ENCODE measurements at places on chromosomes 16 and 17.

- DNase-seq = peak; percentile 47
Measured at GRCh38 chr16:69187446-69188235, 677 bp downstream of the SNTB2 start.

DNA sequence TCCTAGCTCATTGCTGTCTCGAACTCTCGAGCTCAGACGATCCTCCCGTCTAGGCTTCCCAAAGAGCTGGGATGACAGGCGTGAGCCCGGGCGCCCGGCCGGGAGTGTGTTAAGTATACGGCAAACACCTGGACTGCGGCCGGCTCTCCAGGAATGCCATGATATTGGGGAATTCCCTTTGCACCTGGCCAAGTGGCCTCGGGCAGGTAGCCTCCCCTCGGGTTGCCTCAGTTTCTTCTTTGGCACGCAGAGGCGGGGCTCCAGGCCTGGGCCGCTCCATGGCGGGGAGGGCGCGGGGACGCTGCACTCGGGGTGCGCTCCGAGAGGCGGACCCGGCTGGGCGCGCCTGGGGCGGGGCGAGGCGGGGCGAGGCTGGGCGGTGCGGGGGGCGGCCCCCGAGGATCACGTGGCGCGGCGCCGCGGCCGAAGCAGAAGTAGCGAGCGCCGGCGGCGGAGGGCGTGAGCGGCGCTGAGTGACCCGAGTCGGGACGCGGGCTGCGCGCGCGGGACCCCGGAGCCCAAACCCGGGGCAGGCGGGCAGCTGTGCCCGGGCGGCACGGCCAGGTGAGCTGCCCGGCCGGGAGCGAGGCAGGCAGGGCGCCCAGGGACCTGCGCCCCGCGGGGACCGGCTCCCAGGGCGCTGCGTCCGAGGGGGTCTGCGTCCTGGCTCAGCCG, at the start of gene PLCG2:
Gene PLCG2, plus strand, starts transcription at position 431 of the 675 bp plus-strand sequence. CDS start 6,699 bp downstream, outside the sequence.
- peak; percentile 36 for DNase-seq

DNA sequence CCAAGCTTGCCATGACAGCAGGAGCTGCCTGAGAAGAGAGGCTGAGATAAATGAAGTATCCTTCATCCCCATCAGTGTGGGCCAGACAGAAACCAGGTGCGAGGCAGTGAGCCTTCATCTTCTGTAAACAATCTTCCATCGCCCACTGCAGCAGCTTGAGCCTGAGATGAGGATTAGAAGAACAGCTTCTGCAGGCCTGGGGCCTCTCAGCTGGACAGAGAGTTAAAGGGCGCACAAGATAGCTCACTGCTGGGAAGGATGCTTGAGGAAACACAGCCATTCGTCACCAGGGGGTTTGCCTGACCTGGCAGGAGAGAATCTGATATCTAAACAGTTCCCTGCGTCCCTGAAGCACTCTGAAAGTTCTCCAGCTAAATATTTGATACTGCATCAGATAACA, 27.1 kb downstream of the HOXB1 start:
- peak; percentile 32 for DNase-seq

- DNase-seq = no peak
Measured at GRCh38 chr17:1180958-1181752, 1.4 kb upstream of the ABR start.

DNA sequence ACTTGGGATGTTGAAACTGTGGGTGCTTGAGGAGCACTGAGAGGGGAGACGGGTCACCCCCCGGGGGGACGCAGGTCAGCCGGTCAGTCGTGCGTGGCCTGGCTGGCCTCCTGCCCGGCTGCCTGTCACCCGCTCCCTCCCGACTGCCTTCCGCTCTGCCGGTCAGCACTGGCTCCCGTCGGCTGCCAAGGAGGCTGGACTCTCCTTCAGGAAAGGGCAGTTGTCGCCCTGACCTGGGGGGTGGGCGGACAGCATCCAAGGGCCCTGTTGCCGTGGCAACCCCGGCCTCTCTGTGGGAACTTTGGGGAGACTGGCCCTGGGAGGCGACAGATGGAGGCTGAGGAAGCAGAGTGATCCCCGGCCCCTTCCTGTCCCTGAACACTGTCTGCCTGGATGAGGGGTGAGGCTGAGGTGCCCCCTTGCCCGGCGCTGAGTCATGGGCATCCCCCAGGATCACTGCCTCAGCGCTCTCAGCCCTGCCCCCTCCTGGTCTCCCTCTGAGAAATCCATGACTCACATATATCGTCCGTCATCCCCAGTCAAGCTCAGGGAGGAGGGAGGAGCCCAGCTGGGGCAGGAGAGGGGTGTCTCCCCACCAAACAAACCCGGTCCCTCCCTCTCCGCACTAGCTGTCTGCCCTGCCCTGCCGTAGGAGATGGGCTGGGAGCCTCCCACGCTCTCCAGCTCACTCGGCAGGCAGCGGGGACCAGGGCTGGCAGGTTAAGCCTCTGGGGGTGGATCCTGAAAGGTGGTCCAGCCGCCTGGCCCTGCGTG, at the start of gene ADGRG1:
Gene ADGRG1, plus strand, starts transcription at position 623 of the 774 bp plus-strand sequence. CDS start 21,658 bp downstream, outside the sequence.
- DNase-seq = peak; percentile 95

DNA sequence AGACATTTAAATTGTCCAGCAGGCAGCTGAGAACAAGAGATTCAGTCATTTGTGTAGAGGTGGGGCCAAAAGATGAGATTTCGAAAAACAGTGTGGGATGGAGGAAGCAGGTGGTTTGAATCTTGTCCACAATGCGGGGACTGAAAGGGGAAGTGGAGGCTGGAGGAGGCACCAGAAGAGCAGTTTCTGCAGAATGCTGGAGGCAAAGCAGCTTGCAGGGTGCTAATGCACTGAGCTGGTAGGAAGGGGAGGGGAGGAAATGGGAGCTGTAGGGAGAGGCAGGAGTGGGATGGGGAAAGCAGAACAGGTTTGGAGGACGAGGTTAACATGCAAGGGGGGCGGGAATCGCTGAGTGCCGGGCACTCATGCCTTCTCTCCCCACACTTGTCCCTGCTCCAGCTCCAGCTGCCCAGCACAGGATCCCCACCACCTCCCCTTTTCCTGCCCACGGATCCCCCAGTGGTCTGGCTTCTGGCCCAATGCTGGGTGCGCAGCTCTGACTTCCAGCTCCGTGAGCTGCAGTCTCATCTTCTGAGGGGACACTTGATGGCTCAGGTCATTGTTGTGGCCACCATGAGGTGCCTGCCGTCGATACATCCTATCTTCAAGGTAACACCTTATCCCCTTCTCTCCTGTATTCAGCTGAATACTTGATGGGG, 9.4 kb downstream of the C17orf100 start:
- no peak for DNase-seq
